Activated CD4-positive, alpha-beta T cell treated with anti-CD3 and anti-CD28 coated beads for 36 hours (primary cell): ENCODE measurements at places on chromosomes 4 and X. TPM values are rescaled to one million over a fixed set of nuclear protein-coding genes. Genes with fewer than 3 reads are reported as not detected.

REPS2 gene
- not detected for total RNA-seq

HOPX gene
- 56.3 TPM for total RNA-seq

CLDN2 gene
- not detected for total RNA-seq

TXK gene
- total RNA-seq: 11.2 TPM

SEPTIN6 gene
- 233 TPM for total RNA-seq

KIF4A gene
- 25.4 TPM for total RNA-seq

COX7B2 gene
- not detected for total RNA-seq

FUNDC2 gene
- total RNA-seq: 86.9 TPM

SPIN2B gene
- total RNA-seq: 6.1 TPM

- DNase-seq: no peak
Observed at GRCh38 chrX:120350450-120351138, 11.3 kb upstream of the ATP1B4 start.

DNA sequence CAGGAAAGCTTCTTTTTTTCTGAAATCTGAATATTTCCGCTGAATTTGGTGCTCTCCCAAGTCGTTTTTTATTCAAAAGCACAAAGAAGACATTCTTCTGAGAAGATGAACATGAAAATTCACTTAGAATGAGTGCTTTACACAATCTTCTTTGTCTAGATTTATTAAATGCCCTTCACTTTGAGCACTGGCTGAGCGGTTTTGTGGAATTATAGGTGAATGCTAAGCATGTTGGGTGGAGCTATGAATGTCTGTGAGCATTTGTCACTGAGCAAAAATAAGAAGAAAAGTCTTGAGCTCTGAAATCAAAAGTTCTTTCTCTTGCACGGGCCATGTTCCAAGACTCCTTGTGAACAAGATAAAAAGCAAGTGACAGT, 13.1 kb downstream of the GASK1B start:
- DNase-seq: no peak

- no peak for DNase-seq
Observed at GRCh38 chr4:156949373-156949814, 22.2 kb downstream of the PDGFC start.

GRCh38 chrX:14491689-14492088, 37.6 kb upstream of the GLRA2 start:
- DNase-seq: no peak

DNA sequence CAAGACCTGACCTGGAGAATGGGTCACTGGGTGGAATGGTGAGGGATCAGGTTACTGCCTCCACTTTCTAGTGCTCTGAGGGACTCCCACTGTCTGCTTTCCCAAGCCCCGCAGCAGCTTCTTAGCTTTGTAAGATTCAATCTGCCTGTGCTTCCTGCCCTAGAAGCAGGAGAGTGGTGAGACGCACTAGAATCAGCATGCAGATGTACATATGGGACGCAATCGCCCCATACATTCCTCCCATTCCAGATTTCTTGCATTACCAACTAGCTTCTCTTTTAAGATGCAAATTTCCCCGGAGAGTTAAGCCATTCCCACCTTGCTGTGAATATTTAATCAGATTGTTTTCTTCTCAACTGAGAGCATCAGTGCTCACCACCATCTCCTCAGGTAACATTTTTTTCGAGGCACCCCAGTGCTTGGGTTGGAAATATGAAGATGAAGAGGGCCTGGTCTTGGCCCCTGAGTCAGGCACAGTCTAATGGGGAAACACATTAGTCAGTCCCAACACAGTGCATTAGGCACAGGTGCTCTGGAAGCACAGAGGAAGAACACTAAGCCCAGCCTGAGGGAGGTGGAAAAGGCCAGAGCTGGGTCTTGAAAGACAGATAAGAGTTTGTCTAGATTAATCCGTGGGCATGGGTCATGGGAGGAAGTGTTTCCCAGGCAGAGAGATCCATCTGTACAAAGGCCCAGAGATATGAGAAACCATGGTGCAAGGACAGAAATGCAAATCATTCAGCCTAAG, 66.7 kb upstream of the PRPS1 start:
- DNase-seq: no peak

DNA sequence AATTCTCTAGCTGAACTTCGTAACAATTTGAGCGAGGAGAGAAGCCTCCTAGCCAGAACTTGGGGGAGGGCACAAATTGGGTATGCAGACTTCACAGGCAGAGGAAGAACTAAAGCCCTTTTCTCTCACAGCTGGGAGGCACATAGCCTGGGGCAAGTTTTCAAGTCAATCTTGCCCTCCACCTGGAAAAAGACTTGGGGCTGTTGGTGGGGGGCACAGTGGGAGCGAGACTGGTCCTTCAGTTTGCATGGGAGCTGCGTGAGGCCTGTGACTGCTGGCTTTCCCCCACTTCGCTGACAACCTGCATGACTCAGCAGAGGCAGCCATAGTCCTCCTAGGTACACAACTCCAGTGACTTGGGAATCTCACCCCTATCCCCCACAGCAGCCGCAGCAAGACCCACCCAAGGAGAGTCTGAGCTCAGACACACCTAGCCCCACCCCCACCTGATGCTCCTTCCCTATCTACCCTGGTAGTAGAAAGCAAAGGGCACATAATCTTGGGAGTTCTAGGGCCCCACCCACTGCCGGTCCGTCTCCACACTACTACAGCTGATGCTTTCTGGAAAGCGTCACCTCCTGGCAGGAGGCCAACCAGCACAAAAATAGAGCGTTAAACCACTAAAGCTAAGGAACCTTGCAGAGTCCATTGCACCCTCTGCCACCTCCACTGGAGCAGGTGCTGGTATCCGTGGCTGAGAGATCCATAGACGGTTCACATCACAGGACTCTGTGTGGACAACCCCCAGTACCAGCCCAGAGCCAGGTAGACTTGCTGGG, 160.8 kb downstream of the CBLL2 start:
- DNase-seq: no peak

DNA sequence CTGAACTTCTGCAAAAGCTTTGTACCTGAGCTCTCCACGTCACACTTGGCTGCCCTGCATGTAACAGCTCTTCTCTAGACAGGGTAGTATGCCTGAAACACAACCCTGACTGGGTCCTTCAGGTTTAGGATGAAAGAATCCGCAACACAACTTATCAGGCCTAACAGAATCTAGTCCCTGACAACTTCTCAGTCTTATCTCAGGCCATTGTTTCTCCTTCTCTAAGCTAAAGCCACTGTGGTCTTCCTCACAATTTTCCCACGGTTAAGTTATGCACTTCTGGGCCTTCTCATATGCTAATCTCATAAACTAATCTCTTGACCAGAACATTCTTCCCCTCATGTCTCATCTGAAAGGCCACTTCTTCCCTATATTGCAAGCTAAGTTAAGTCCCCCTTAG, 10.8 kb upstream of the TMPRSS11B start:
- no peak for DNase-seq

DNA sequence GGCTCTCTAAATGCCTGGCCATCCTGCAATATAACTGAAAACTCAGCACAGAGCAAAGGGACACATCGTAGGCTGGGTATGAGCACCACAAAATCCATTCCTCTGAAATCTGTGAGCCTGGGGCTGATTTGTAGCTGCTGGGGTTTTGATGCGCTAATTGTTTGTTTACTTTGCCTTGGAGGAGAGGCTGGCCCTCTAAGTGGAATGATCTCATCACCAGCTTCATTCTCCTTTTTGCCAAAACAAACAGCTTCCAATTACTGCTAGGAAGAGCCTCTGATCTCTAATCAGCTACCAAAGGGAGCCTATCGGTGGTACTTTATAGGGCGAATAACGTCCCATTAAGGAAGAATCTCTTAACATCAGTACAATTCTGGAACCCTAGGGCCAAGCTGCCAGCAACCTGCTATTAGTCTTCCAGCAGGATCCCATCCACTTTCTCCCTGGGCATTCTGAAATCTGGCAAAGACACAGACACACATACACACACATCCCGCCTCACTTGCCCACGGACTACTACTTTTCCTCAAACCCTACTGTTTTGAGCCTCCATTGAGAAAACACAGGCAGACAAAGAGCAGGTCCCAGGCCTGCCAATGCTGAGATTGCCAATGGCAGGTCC, 5.8 kb downstream of the ANOS1 start:
- DNase-seq: no peak

GRCh38 chrX:16914058-16914457, 32.4 kb upstream of the REPS2 start:
- DNase-seq: no peak

DNA sequence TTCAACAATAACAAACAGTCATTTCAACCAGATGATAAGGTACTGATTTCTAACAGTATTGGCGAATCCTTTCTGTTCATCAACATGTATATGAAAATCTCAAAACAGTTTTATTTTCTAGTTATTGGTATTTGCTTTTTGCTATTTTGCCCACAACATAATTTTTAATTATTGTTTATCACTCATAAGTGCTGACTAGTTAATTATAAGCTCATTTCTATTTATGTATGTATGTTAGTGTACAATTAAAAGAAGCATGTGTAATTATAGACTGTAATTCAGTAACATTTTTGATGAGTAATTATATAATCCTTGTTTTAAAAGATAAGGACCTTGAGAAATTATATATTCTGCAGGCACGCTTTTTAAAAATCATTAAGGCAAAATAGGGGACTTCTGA, 67.2 kb upstream of the NPNT start:
- DNase-seq: no peak

DNA sequence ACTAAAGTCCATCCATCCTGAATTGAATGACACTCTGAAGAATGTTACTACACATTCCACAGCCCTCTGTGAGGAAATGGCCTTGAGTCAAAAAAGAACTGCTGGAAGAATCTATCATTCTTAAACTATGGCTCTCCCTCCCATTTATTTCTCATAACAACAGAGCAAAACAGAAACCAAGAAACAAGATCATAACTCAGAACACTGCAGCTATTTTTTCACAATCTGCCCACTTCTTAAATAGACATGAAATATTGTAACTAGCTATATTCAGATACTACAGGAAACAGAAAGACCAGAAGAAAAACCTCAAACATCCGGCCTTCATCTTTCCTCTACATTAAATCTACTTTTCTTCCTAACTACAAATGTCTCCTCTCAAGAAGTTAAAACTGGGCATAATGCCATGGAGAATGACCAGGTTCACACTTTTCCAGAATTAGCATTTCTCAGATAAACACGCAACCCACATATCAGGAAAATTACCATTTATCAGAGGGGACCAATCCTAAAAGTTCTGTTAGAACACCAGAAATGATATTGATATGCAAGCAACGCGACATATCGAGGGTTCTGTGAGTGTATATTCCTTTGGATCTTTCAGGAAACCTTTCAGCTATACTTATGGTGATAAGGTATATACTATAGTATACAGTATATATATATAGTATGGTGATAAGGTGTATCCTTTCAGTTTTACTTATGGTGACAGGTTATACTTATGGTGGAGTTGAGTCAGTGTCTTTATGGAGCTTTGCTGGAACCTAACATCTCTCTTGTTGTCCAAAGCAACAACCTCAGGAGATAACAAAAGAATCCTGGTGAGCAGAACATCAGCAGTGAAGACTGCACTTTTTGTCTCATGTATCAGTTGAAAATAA, 60.4 kb upstream of the IRF2 start:
- no peak for DNase-seq

DNA sequence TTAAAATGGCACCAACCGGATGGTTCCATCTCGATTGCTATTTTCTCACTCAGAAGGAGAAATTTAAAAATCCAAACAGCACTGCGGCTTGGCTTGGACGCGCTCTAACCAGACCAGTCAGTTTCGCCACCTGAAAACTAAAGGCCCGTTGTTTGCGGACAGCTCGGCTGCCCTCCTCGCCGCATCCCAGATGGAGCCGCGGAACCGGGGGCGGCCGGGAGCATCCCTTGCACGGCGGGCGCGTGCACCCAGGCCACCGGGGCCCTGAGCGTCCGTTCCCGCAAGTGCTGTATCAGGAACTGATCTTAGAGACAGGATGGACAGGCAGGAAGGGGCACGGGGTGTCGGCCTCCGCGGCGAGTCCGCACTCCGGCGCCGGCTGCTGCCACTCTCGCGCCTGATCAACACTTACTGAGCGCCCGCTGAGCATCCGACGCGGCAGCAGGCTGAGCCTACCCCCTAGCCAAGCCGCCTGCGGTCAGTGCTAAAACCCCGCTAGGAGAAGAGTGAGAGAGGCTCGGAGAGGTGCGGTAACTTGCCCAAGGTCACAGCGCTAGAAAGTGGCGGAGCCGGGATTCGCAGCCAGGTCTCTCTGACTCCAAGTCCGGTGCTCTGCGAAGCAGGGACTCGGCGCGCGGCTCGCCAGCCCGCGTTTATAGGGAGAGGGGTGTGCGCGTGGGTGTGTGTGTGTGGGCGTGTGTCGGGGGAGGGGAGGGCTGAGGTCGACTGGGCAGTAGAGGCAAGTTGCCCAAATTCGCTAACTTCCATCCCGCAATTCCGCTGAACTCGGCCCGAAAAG, at the start of gene CITED1:
Gene CITED1, minus strand, starts transcription at position 629 of the 799 bp plus-strand sequence. CDS start 3,045 bp downstream, outside the sequence.
- DNase-seq: peak; percentile 30

DNA sequence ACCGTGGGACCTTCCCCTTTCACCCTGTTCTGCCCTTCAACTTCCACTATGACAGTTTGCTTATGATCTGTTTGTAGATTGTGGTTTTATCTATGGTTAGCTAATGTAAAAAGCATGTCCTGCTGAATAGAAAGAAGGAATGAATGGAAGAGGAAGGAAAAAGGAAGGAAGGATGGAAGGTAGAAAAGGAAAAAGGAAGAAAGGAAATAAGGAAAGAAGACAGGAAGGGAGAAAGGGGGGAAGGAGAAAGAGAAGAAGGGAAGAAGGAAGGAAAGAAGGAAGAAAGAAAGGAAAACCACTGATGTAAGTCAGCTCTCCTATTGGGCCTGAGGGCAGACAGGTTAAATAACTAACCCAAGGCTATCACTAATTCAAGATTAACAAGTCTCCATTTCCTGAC, 319.1 kb upstream of the KLF3 start:
- no peak for DNase-seq
